ENCODE measurements at places on chromosomes 6 and 20.

- DNase-seq = peak; percentile 33
Observed at GRCh38 chr20:38218566-38218885, 42.0 kb downstream of the KIAA1755 start.

GRCh38 chr6:159059141-159059540 is 14.3 kb upstream of the TAGAP start:
- no peak for DNase-seq

- no peak for DNase-seq
Observed at GRCh38 chr6:168660400-168660945, 219.5 kb downstream of the SMOC2 start.

DNA sequence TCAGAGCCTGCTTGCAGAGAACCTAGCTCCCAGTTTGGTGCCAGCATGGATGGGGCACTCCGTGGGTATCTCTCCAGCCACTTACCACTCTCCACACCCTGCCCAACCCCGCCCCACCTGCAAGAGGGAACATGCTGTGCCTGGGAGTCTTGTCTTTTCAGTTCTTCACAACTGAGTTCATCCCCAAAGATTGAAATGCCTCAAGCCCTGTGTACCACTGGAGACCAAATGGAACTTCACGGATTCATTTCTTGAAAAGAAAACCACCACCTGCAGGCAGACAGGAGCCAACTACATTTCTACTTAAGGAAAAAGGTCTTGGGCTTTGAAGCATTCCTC is 50.1 kb downstream of the TRERF1 start:
- no peak for DNase-seq

GRCh38 chr6:33492093-33492492 is 37.7 kb downstream of the ZBTB9 start:
- DNase-seq = peak; percentile 7

- DNase-seq = peak; percentile 51
Observed at GRCh38 chr6:149319422-149319821, 1.9 kb downstream of the TAB2 start.

DNA sequence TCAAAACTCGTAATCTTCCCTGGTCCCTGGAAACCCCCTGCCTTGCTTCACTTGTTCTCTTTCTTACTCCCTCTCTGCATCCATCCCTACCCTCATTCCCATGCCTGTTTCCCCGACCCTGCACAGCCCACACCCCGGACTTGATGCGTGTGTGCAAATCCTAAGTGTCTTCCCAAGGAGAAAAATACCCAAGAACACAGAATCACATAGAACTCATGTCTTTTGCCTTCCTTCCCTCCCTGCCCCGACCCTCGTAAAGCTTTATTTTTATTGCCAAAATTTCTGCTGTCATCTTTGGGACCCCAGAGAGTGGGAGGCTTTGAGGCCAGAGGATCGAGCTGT is 169.6 kb upstream of the PMEPA1 start:
- DNase-seq = no peak

DNA sequence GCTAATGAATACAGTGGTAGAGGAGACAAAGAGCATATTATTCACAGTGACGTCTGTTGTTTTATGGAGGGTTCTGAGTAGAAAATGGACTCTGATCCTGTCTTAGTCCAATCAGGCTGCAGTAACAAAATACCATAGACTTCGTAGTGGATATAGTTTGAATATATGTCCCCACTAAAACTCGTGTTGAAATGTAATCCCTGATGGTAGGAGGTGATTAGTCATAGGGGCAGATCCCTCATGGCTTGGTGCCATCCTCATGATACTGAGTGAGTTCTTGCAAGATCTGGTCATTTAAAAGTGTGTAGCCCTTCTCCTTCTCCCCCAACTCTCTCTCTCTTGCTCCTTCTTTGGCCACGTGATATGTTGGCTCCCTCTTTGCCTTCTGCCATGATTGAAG is 82.5 kb downstream of the CD83 start:
- DNase-seq = peak; percentile 33

DNA sequence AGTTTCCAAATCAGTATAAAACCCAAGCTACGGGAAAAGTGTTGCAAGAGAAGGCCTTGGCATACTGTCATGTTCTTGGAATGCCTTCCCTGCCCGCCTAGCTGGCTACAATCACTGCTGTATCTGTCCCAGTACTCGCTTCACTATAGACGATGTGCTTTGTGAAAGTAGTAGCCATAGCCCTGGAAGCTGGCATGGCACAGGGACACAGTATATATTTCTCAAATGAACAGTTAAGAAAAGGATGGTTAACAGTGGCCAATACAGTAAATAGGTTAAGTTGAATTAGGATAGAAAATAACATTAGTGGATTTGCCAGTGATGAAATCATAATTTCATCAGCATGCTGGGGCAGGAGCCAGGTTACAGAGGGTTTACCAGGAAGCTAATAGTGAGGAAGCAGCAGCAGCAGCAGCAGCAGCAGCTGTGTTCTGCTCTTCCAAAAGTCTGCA is 499.3 kb downstream of the CDKAL1 start:
- peak; percentile 73 for DNase-seq

GRCh38 chr20:35561268-35561667 is 19.4 kb downstream of the ERGIC3 start:
- peak; percentile 83 for DNase-seq

DNA sequence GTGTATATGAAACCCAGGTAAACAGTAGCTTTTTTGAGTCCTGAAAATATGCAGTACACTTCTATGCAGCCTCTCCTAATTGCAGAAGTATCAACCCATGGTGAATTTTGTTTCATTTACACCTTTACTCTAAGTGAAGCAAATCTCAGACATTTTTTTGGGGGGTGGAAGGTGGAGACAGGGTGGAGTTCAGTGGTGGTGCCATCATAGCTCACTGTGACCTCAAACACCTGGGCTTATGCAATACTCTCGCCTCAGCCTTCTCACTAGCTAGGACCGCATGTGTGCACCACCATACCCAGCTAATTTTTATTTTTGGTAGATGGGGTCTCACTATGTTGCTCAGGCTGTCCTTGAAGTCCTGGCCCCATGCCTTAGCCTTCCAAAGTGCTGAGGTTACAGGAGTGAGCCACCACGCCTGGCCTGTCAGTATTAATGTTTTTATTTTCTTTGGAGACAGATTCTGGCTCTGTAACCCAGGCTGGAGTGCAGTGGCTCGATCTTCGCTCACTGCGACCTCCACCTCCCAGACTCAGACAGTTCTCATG is 80.3 kb downstream of the JARID2 start:
- DNase-seq = no peak

DNA sequence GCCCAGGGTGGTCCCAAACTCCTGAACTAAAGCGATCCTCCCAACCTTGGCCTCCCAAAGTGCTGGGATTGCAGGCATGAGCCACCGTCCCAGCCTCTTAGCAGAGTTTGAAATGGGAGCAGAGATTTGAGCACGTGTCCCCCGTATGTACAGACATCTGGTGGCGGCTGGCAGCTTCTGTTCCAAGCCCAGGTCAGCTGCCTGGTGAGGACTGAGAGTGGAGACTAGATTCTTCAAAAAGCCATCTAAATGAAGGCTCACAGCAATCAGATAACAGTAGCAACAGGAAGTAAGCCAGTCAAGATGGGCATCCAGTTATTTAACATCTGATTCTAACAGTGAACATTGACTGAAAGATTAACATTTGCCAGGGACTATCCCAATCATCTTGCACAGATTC is 128.1 kb upstream of the AKAP12 start:
- DNase-seq = no peak

DNA sequence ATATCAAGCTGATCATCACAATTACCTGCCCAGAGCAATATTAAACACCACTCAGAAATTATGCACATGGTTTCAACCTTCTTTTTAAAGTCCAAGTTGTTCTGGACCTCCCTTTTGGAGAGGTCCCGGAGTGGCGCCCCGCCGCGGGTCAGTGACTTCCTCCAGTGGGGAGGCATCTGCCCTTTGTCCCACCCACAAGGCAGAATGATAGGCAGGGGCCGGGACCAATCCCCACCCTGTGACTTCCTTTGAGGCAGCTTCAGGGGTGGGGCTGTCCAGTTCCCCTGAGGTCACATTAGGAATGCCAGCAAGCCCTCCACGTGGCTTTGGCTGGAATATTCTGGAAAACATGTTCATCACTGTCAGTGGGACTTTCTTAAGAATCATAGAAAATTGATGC is 207.0 kb downstream of the ANKRD60 start:
- DNase-seq = peak; percentile 33

GRCh38 chr6:89853068-89853467 is 23.4 kb downstream of the CASP8AP2 start:
- peak; percentile 5 for DNase-seq

- no peak for DNase-seq
Observed at GRCh38 chr6:122361314-122361979, 38.0 kb upstream of the HSF2 start.

DNA sequence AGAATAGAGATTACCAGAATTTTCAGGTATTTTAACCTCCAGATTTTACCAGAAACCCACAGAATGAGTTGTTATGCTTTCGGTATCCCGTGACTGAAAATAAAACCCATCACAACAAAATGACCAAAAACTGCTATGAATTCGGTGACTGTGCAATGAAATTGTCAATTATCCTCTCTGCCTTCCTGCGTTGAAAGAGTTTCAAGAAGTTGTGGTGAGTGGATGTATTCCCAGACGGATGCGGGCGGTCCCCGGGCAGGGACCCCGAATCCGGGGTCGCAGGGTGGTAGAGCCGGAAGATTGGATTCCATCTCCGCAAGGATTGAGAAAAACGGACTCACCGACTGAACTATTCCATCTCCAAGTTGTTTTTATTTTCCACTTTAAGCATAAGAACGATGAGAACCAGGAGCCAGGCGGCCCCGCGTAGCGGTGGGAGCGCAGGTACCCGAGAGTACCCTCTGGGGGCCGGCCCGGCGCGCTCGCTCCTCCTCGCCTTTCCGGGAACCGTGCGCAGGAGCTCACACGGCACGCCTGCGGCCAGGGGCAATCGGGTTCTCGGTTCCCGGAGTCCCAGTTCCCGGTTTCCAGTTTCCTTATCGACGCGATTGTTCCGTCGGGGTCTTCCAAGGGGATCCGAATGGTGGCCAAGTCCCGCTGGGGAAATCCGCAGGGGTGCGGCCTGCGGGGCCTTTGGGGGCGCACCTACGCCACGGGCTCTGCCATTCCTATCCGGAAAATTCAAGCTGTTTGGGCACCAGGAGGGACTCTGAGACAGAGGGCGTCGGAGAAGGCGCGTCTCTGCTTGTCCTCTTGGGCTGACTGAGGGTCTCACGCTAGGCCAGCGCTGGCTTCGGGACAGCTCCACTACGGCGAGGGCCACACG is 104.9 kb upstream of the PRDM1 start:
- no peak for DNase-seq

DNA sequence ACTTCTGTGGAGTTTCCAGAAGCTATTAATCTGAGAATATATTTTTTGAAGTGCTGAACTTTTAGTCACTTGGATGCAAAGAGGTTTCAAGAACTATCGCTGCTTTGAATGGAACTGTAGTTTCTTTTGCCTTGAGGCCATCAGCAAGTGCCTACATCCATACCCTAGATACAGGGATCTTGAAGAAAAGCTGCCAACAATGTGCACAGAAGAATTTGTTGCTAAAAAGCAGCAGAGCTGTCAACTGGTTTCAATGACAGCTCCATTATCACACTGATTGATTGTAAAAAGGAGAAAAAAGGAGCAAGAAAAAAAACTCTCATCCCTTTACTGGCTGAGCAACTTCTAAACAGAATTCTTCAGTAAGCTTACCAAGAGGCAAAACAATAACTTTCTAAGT is 251.0 kb upstream of the NRSN1 start:
- no peak for DNase-seq

GRCh38 chr6:15061180-15061641 is 184.7 kb upstream of the JARID2 start:
- DNase-seq = no peak

GRCh38 chr6:30912746-30913520 is 1.1 kb upstream of the VARS2 start:
- DNase-seq = no peak

GRCh38 chr20:37262505-37262904 is 891 bp upstream of the GHRH start:
- DNase-seq = no peak

DNA sequence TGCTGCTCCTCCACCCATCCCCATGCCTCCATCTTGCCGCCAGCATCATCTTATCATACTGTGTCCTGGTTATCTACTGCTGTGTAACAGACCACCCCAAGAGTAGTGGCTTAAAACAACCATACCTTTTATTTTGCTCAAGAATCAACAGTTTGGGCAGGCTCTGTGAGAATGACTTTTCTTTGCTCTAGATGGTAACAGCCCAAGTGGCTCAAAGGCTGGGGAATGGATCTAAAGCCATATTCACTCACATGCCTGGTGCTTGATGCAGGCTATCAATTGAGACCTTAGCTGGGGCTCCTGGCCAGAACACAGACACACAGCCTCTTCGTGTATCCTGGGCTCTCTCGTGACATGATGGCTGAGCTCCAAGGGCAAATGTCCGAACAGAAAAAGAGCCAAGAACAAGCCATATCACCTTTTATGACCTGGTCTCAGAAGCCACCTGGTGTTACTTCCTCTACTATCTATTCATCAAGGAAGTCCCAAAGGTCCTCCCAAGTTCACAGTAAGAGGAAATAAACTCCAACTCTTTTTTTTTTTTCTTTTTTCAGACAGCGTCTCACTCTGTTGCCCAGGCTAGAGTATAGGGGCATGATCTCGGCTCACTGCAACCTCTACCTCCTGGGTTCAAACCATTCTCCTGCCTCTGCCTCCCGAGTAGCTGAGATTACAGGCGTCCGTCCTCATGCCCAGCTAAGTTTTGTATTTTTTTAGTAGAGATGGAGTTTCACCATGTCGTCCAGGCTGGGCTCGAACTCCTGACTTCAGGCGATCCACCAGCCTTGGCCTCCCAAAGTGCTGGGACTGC is 159.3 kb upstream of the JARID2 start:
- DNase-seq = no peak

GRCh38 chr20:38072898-38073297 is 39.4 kb downstream of the RPRD1B start:
- no peak for DNase-seq

DNA sequence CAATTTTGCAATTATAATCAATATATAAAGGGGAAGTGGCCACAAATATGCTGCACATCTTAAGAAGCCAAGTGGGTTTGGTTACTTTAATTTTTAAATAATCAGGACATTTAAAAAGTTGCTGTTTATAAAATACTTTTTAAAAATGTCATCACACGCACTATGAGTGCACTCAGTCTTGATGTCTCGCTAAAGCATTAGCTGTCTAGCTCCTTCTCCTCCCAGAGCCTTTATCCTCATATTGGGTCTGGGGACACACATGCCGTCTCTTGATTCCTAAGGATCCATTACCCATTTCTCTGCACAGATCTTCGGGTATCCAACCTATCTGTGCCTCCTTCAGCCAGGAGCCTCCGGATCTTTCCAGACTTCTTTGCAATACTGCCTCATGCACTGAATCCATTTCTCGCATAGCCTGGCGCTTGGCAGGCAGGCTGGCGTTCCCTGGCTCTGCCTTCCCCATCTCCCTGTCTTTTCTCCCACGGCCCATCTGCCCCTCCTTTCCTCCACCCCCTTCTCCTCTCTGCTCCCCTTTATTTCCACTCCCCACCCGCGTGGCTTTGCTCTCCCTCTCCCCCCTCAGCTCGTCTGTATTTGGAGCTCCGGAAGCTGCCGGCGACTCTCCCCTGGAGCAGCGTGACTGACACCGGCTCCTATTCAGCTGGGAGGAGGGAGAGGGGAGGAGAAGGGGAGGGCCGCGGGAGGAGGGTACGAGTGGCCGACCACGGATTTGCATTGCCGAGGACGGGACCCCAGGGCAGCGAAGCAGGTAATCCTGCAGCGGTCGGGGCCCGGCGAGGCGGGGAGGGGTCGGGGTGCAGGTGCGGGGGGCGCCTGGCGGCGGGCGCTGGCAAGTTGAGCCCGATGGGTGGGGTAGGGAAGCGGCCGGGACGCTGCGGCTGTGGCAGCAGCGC is at the start of gene CAP2:
TSS of gene CAP2 (plus strand) at position 618 of the 914 bp plus-strand sequence. CDS start 27,961 bp downstream, outside the sequence.
- DNase-seq = peak; percentile 83

GRCh38 chr6:5670811-5671561 is 335.7 kb downstream of the NRN1 start:
- DNase-seq = no peak

Data from ELR (cell line).